Stimulated activated naive CD8-positive, alpha-beta T cell treated with anti-CD3 and anti-CD28 coated beads, Interleukin-15, Interleukin-2, amounts not matched to agents 100 U/mL and 50 U/mL, for 24 hours (primary cell): ENCODE measurements at places on chromosomes 7 and 10.
A peak's percentile ranks its signal among the peaks of the same experiment; 100 is the strongest.

DNA sequence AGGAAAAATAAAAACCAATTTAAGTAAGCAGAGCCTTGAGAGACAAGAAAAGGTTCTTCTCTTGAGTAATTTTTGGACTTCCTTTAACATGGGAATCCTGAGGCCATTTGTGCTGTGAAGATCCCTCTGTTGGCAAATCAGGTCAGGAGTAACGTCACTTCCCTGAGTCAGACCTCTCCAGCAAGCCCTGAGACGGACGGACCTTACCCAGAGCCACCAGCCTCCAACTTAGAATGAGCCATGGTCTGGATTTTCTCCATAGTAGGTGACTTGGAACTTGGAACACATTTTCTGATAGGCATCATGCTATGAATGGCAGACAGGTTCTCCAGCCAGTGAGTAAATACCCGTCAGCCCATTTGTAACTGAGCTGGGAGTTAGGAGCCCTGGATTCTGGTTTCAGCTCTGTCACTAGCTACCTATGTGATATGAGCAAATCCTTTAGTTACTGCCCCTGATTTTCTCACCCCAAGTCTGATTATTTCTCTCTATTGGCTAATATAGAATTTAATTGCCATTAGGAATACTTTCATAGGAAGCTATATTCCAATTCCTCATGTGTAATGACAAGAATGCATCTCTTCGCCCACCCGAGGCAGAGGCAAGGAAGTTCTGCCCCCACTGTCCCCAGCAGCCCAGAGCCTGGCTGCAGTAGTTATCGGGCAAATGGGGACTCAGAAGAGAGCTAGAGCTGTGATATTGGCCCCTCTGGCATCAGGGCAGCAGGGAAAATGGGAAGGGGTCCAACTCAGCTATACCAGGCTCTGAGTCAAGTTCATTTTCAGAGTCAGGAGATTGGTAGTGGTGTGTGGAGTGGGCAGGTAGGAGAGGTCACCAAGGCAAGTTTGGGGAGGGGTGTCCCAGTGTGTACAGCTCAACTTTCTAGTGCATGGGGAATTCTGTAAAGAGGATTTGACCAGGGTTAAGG, 153.7 kb upstream of the AGK start:
- DNase-seq, result no peak

DNA sequence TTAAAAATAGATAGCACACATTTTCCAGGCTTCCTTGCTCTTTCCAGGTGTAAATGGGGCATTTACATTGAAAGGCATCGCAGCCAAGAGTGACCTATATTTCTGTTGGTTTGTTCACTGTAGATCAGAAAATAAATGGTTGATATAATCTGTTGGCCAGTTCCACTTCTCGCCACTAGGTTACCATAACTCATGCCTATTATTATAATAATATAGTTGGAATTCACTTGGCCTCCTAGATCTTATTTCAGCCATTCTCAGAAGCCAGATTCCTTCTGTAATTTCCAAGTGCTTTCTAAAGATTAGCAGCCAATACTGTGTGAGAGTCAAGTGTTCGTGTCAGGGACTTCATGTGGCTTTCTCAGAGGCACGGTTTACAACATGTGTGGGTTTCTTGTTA, 179.5 kb downstream of the DNAH11 start:
- no peak for DNase-seq

- no peak for DNase-seq
These were observed 476 bp upstream of the ZFYVE27 start for GRCh38 chr10:97736403-97736901.

DNA sequence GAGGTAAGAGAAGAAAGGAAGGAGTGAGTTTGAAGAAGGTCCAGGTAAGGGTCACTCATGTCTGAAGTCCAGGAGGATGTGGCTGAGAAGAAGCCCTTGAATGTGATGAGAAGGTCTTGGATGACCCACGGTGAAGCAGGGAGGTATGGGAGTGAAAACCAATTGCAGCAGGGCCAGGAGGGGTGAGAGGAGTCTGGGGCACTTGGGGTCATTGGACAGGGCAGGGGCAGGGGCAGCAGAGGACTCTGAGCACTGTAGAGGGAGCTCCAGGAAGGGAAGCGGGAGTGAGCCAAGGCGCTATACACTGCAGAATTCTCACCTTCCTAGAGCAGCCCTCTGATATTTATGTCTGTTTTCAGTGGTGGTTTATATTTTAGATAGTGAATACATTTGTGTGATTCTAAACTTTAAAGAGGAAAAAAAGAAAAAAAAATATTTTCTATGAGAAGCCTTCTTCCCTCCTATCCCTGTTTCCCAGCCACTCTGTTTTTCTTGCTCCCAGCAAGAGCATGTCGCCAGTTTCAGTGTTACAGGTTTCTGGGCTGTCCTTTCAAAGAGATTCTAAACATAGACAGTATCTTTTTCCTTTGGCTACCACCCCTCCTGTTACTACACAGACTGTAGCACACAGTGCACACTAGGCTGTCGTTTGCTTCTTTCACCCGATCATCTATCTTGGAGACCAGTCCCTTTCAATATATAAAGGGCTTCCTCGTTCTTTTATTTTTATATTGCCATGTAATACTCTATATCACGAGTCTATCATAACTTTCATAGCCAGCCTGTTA, 24.5 kb downstream of the BLVRA start:
- no peak for DNase-seq

- no peak for DNase-seq
These were observed 143.4 kb upstream of the EFCAB10 start for GRCh38 chr7:105724688-105725087.

DNA sequence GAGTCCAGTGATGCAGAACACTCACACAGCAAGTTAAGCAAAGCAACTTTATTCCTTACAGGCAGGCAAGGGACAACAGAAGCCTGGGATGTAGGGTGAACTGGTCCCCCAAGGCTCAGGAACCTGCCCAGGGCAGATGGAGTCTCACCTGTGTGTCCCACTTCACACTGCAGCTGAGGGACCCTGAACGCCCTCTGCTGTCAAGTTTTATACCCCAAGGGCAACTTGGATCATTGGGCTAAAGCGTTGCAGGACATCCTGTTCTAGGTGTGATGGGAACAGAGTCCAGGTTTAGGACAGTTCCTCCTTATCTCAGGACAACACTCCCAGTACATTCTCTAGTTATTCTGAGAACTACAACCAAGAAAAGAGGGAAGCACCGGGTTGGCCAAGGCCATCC, 49.5 kb upstream of the ZNF746 start:
- no peak for DNase-seq

DNA sequence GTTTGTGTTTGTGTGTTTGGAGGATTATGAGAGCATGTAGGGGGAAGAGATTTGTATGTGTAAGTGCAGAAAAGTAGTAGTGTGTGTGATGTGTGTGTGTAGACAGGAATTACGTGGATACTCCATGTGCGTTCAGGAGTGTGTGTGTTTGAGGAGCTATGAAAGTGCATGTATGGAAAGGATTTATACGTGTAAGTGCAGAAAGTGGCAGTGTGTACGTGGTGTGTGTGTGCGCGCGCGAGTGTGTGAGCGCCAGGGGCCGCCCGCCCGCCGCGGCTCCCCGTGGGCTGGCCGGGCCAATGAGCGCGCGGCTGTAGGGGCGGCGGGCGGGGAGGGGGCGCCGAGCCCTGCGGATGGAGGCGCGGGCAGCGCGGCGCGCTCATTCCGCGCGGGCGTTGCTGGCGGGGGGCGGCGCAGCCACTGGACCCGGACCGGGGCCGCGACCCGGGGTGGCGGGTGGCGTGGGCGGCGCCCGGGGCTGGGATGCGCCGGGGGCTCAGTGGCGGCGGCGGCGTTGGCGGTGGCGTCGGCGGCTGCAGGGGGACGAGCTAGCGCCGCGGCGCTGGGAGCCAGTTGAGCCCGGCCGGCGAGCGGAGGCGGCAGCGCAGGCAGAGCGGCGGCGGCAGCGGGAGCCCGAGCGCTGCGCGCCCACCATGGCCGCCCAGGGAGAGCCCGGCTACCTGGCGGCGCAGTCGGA, at the start of gene BICC1:
Gene BICC1 (plus strand): TSS at position 382 of the 697 bp plus-strand sequence. CDS start 272 bp downstream, at position 654.
- DNase-seq, result peak; percentile 13

GRCh38 chr7:222716-223041, 30.3 kb downstream of the FAM20C start:
- no peak for DNase-seq

DNA sequence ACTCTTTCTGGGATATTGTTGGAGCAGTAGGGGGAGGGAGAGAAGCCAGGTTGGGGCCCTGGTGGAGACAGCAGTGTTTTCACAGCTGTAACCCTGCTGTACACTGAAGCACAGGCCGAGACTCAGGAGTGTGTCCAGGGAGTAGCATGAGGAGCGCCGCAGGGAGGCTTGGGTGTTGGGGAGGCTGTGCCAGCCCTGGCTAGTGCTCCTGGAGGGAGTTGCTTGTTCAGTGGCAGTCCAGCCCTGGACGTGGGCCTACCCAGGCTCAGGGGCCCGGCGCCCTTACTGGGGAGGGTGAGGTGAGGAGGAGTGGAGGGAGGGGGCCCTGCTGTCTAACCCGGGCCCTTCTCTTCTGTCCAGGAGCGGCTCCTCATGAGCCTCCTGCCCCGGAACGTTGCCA, 35.9 kb downstream of the ADCY1 start:
- no peak for DNase-seq

DNA sequence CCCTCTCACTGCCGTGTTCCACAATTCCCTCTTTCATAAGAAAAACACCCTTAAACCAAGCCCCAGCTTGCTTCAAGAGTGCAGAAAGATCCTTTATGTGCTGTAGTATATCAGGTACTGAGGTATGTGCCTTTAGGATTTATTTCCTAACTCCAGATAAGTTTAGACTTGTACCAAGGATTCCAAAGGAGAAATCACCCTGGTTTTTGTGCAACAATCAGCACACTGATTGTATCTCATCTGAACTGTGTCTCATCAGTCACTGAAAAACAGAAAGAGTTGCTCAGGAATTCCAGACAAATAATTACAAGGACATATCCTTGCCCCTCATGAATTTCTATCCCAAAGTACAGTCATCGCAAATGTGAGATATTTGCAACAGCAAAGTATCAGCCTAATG, 77.2 kb upstream of the PTPRZ1 start:
- no peak for DNase-seq

GRCh38 chr7:79055722-79056415, 397.6 kb downstream of the MAGI2 start:
- no peak for DNase-seq

GRCh38 chr7:38594949-38595348, 36.2 kb downstream of the AMPH start:
- no peak for DNase-seq

GRCh38 chr10:131496351-131497052, 185.0 kb upstream of the TCERG1L start:
- DNase-seq, result no peak

DNA sequence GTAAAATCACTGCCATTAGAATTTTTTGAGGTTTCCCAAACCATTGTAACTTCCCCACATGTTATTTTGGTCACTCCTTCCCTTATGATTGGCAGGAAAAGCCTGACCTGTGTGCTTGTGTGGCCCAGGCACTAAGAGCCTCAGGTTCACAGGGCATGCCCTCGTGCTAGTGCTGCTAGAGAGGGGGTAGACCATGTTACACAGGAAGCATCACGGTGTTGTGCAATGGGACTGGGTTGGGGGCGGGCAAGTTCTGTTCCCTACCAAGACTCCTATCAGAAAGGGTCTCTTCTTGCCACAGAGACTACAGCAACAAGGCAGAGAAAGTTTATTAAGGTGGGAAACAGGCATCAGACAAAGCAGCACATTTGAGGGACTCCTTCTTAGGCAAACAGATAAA, 32.2 kb downstream of the LSM5 start:
- no peak for DNase-seq

- no peak for DNase-seq
These were observed 6.9 kb downstream of the SERPINE1 start for GRCh38 chr7:101133621-101134398.

DNA sequence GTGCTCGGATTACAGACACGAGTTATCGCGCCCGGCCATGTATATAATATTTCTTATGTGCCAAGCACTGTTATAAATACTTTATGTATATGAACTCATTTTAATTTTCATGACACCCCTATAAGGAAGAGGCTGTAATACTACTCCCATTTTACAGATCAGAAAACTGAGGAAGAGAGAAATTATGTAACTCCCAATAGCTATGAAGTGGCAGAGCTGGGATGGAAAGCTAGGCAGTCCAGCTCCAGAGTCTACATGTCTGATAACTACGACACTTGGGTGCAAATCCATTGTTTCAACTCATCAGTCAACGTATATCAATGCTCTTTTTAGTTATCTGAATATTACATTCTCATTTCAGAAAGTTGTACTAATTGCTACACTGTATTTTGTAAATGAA, 17.0 kb downstream of the PDK4 start:
- DNase-seq, result no peak

DNA sequence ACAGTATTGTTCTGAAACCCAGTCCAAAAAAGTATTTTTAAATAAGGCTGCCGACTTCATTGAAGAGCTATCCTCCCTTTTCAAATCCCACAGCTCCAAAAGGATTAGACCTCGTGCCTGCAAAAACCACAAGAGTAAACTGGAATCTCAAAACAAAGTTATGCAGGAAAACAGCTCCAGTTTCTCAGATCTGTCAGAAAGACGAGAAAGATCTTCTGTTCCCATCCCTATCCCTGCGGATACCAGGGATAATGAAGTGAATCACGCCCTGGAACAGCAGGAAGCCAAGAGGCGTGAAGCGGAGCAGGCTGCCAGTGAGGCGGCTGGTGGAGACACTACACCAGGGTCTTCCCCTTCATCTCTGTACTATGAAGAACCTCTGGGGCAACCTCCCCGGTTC, 12.6 kb downstream of the MYPN start:
- DNase-seq, result no peak

DNA sequence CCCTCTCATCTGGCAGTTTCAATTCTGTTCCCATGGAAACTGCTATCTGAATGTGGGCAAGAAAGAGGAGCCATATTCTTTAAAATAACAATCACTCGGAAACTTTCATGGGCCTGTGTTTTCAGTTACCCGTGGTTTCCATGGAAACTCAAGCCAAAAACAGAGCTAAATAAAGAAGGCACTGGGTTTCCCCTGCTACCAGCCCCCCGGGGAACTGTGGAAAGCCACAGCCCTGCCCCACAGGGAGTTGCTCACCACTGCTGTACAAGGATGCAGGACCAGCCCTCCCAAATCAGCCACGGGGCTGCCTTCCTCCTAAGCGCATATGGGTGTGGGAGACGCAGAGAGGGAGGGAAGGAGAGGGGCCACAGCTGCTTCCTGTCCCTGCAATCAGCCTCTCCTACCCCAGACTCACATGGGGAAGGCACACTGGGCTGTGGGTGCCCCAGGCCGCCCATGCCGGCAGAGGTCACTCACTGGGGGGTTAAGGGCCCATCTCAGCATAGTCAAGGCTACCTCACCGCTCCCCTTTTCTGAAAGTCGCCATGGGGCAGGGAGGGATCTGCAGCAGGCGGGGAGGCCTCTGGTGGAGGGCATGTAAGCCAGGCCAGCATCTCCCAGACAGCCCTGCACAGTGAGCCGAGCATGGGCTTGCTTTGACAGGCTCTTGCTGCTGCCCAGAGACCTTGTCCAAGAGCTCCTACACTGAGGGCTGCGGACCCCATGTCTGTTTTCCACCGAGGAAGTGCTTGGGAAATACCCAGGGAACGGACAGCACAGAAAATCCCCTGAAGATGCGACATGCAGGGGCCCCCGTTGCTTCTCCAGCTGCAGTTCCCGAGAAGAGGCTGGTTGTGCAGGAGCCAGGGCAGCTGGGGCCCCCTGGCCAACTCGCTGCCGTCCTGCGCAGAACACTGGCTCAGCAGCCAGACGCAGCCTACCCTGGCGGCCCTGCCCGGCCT, 157.3 kb upstream of the PPP2R2D start:
- peak; percentile 44 for DNase-seq
